ENCODE measurements at places on chromosomes 6 and 20.

GRCh38 chr6:2961506-2961905, 9.9 kb downstream of the SERPINB6 start:
- no peak for DNase-seq

- peak; percentile 75 for DNase-seq
Observed at GRCh38 chr6:7148100-7148822, 40.5 kb downstream of the RREB1 start.

DNA sequence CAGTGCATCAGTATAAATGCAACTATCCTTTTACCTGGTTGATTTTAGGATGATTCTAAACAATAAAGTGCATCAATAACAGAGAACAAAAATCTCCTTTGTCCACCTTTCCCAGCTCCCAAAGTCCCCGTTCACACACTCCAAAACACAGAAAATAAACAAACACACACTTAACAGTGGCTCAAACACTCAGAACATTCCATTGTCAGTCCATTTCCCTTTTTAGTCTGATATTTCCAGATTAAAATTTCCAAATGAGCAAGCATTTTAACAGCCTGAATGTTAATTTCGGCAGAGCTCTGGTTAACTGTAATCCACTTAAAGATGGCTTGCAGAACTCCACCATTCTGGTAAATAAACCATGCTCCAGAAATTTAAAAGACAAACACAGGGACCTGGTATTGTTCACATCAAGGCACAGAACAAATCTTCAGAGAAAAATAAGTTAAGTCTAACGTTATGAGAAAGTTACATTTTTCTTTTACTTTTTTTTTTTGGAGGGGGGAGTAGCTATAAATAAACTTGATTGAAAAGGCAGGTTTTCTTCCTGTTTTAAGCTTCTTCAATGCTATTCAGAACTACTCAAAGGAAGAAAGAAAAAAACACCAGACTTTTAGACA, 100.8 kb downstream of the DST start:
- no peak for DNase-seq

DNA sequence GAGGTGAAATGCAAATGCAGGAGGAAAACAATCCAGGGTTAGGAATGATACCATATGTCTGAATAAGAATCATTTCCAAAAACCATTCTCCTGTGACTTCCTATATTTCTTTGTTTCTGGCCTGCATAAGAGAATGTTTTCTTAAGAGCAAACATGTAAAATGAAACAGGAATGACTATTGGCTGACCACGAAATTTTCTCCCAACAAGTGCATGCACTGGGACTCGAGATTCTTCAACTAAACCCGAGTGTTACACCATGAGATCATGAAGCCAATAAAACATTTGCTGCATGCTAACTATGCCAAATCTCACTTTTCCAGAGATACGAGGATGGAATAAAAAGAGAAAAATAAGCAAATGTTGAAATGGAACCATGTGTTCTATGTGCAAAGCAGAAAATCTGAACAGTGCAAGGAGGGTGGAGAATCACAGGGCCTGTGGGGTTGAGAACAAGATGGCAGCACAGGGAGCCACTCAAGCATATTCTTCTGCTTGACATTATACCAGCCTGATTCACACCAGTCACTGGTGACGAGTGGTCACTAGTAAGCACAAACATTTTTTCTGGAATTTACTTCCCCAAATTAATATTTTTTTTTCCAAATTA, 212.2 kb upstream of the FOXA2 start:
- DNase-seq, result peak; percentile 55

DNA sequence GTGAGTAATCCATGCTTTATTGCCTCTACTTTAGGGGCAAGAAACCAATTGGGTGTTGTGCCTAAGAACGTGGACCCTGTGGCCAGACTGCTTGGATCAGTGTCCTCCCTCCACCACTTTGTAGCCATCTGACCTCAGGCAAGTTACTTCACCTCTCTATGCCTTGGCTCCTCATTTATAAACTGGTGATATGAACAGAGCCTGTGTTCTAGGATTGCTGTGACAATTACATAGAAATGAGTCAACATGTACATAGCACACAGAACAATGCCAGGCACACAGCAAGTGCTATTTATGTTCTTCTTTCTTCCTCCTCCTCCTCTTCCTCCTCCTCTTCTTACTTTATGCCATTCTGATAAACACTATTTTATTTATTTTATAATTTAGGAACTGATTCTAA, 339.4 kb downstream of the CD83 start:
- DNase-seq, result no peak

- DNase-seq, result no peak
Observed at GRCh38 chr20:10877342-10877741, 203.5 kb upstream of the JAG1 start.

GRCh38 chr6:285030-285771, 7.1 kb upstream of the DUSP22 start:
- DNase-seq, result no peak

GRCh38 chr6:6417475-6417874, 97.0 kb upstream of the F13A1 start:
- no peak for DNase-seq

DNA sequence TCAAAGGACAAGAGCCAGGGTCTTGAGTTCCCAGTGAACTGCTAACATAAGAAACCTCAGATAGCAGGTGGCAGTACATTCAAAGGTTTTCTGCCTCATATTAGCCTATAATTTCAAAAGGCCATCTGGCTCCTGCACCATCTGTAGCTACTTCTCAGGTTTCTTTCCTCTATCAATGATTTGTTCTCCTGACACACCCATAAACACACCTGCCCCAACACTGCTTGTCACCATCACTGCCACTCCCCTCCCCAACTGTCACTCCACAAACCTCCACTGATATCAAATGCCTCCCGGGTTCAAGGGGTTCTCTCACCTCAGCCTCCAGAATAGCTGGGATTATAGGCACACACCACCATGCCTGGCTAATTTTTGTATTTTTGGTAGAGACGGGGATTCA, 152.7 kb upstream of the SLC22A16 start:
- no peak for DNase-seq

DNA sequence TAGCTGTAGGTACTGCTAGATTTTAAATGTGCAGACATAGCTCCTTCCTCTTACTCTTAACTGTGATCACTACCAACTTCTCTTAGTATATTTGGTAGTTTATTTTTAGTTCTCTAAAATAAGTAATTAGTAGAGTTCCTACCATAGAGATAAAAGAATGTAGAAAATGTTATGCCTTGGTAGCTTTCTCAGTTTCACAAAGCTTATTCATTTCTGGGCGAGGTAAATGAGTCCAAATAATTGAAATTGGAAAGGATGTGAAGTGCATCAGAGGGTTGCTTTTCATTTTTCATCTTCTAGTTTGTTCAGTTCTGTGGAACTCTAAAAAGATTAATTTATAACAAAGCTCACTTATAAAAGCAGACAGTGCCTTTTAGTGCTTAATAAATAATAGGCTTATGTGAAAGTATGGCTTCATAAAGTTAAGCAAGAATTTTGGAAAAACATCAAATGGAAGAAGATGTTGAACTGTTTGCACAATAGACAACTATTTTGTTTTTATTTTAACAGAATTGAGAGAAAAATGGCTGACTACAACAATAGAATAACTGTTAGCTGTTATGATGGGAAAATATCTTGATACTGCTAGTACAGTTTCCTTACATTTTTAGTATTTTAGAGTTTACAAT, 303.7 kb downstream of the UTRN start:
- no peak for DNase-seq

DNA sequence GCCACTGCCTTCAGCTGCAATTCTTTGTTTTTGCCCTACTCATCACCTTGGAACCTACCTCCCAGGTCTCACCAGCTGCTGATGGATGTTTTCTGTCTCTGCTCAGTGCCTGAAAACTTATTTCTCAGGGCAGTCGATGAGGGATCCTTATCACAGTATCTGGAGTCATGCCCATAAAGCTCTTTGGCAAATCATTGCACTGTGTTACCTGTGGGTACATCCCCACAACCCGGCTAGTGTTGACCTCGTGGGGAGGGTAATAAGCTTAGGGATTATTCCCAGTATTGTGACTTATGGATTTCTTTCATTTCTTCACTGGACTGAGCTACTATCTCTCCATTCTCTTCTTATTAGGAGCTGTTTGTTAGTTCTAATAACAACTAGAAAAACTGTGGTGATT, 91.7 kb downstream of the ELOVL5 start:
- DNase-seq, result no peak

GRCh38 chr6:106530502-106530901, 98.8 kb downstream of the RTN4IP1 start:
- DNase-seq, result no peak

GRCh38 chr6:135642912-135643311, 145.4 kb upstream of the AHI1 start:
- DNase-seq, result no peak

DNA sequence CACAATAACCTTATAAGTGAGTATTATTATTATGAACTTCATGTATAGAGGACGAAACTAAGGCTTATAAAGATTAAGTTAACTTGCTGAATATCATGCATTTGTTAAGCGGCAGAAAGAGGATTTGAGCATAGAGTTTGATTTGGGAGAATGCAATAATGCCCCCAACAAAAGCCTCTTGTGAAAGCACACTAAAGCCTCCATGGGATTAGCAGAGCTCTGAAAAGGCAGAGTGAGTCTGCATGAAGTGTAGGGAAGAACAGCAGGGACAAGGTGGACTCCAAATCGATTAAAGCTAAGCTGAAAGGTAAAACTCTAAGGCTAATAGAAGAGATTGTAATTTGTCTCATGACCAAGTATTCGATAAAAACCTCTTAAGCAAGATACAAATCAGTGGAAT, 100.3 kb downstream of the SH3BGRL2 start:
- no peak for DNase-seq

- DNase-seq, result peak; percentile 41
Observed at GRCh38 chr6:26454631-26455030, 3.1 kb upstream of the BTN2A1 start.

GRCh38 chr6:116328528-116328903, 42.2 kb upstream of the DSE start:
- DNase-seq, result peak; percentile 55

GRCh38 chr20:21126581-21126870, 644 bp downstream of the KIZ start:
- DNase-seq, result peak; percentile 14

- no peak for DNase-seq
Observed at GRCh38 chr6:93341900-93342613, 77.3 kb downstream of the EPHA7 start.

GRCh38 chr6:65650086-65650485, 56.9 kb downstream of the EYS start:
- DNase-seq, result no peak

GRCh38 chr6:160160929-160161646, 39.5 kb downstream of the SLC22A1 start:
- no peak for DNase-seq

GRCh38 chr6:26660000-26660361, 435 bp upstream of the ZNF322 start:
- peak; percentile 26 for DNase-seq

- DNase-seq, result no peak
Observed at GRCh38 chr6:1498491-1499113, 109.2 kb downstream of the FOXF2 start.

DNA sequence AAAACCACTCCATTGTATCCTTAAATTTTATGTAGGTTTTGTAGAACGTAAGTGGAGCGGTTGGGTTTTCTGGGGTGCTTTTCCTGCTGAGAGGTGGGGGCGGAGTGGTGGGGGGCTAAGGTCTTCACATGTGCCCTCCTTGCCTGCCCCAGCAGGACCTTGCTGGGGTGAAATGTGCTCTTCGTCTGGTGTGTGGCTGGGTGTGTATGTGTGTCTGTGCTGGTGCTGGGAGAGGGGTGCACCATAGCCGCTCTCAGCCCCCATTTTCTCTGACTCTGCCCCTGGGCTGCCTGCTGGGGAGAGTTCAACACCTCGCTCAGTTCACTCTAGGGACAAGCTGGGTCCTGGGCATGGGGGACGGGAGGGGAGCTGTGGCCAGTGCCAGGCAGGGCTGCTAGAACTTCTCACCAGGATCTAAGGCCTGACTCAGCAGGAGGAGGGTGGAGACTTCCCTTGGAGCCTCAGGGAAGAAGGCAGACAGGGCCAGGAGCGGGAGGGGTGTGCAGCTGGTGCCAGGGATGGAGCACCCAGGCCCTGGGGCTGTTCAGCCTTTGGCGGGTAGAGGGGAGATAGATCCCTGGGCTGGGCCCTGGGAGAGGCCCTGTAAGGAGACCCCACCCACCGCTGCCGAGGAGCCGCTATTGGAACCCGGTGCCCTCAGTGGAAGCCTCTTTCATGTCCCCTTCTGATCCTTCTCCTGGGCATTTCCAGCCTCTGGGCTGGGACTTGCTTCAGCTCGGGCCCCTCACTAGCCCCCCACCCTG, 4.8 kb downstream of the SOX18 start:
- no peak for DNase-seq

GRCh38 chr6:148874698-148875293, 128.0 kb downstream of the UST start:
- DNase-seq, result peak; percentile 87

DNA sequence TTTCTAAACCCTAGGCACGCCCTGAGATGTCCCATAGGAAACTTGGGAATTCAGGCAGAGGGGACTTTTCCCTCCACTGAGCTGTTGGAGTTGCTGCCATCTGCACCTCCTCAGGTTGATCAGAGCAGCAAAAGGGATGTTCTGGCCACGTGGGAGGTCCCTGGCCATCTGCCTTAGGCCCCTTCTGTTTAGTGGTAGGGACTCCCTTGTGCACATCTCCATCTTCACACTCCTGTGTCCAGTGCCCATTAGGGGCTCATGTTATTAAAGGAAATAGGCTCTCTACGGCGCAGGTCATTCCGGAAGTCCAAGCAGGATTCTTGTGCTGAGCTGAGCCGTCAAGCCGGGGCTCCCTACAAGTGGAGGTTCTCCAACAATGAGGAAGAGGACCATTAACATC, 237.8 kb upstream of the RIN2 start:
- DNase-seq, result no peak

GRCh38 chr20:20334489-20334888, 33.4 kb upstream of the INSM1 start:
- no peak for DNase-seq

GRCh38 chr20:51262240-51262639, 239.3 kb upstream of the KCNG1 start:
- DNase-seq, result no peak

GRCh38 chr6:97077380-97077779, 152.9 kb downstream of the KLHL32 start:
- DNase-seq, result no peak

GRCh38 chr6:2686515-2686914, 64.2 kb downstream of the MYLK4 start:
- DNase-seq, result no peak

All from astrocyte (in vitro differentiated cells and primary cell).